ENCODE measurements at places on chromosomes 12 and 14. TPM values are rescaled to one million over a fixed set of nuclear protein-coding genes. Genes with fewer than 3 reads are reported as not detected.

DNA sequence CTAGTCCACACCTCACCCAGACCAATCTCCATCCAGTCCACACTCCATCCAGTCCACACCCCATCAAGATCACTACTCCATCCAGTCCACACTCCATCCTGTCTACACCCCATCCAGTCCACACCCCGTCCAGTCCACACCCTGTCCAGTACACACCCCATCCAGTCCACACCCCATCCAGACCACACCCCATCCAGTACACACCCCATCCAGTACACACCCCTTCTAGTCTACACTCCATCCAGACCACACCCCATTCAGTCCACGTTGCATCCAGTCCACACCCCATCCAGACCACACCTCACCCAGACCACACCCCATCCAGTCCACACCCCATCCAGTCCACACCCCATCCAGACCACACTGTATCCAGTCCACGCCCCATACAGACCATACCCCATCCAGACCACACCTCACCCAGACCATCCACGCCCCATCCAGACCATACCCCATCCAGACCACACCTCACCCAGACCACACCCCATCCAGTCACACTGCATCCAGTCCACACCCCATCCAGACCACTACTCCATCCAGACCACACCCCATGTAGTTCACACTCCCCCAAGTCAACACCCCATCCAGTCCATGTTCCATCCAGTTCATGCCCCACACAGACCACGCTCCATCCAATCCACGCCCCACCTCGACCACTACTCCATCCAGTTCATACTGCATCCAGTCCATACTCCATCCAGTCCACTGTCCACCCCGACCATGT lies 116.6 kb upstream of the RTL1 start:
- DNase-seq, result no peak

DNA sequence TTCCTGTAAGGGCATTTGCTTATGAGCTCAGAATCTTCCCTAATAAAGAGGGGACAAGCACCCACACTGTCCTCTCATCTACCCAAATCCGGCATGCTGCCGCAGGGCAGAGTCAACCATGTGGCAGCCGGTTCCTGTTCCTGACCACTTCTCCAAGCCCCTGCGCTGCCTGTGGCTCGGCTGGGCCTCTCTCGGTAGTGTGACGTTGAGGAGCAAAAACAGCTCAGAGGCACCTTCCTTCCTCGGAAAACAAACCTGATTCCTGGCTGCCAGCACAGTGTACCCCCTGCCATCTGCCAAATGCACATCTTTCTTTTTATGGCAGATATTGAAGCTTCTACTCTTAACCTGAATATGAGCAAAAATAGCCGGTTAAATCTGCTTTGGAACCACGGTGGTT lies 50.5 kb downstream of the CFAP251 start:
- DNase-seq, result no peak

The MIP gene
- total RNA-seq, result 0.26 TPM

The NTF3 gene
- total RNA-seq, result not detected
